ENCODE measurements at places on chromosomes 16 and 17. TPM values are rescaled to one million over a fixed set of nuclear protein-coding genes. Genes with fewer than 3 reads are reported as not detected.

The NPW gene
- not detected for total RNA-seq

GRCh38 chr16:67055712-67056487 is 27.0 kb downstream of the CBFB start:
- DNase-seq: no peak

GRCh38 chr16:53946746-53947386 is 242.9 kb downstream of the FTO start:
- no peak for DNase-seq

GRCh38 chr16:23408823-23409298 is 44.1 kb downstream of the COG7 start:
- no peak for DNase-seq

The ELMO3 gene
- 1.2 TPM for total RNA-seq
